ENCODE measurements at places on chromosomes 1 and 21. TPM values are rescaled to one million over a fixed set of nuclear protein-coding genes. Genes with fewer than 3 reads are reported as not detected.

Gene C1QA
- 5.8 TPM for total RNA-seq

Gene KCNQ4
- total RNA-seq: 2.0 TPM

DNA sequence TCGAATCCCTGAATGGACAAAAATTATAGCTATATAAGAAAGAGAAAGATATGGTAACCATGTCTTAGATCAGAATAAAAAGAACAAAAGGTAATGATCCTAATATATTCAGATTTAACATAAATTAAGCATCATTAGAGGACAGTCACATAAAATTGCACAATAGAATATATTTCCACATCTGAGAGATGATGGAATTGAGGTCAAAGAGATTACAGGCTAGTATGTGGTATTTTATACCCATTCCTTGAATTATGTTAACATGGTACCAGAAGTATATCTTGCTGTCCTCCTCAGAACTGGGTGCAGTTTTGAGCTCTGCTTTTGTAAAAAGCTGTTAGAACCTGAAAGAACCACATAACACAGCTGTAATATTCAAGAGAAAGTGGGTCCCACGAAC, 245.6 kb upstream of the HOOK1 start:
- DNase-seq: no peak

GRCh38 chr1:247335882-247336281, 4.2 kb upstream of the ZNF496 start:
- DNase-seq: no peak

Gene TAF5L
- 22.7 TPM for total RNA-seq

Gene PAX7
- total RNA-seq: 0.82 TPM

GRCh38 chr1:151492120-151492519, 19.1 kb upstream of the CGN start:
- no peak for DNase-seq

Gene GNAT2
- total RNA-seq: not detected

Gene CLCN6
- 19.9 TPM for total RNA-seq

DNA sequence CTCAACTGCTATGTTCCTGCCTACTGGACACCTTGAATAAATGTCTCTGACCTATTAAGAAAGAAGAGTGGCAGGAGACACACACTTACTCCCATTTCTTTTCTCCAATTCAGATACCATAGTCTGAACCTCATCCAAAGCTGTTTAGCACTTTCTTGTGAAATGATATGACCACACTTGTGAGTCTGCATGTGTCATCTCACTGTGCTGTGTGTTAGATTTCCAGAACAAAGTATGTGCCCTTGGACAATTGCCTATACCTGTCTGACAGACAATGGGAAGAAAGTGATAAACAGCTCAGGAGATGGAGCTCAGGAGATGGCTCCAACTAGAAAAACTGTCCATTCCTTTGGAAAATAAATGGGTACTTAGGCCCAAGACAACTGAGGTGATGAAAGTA, 48.4 kb downstream of the USP48 start:
- no peak for DNase-seq

DNA sequence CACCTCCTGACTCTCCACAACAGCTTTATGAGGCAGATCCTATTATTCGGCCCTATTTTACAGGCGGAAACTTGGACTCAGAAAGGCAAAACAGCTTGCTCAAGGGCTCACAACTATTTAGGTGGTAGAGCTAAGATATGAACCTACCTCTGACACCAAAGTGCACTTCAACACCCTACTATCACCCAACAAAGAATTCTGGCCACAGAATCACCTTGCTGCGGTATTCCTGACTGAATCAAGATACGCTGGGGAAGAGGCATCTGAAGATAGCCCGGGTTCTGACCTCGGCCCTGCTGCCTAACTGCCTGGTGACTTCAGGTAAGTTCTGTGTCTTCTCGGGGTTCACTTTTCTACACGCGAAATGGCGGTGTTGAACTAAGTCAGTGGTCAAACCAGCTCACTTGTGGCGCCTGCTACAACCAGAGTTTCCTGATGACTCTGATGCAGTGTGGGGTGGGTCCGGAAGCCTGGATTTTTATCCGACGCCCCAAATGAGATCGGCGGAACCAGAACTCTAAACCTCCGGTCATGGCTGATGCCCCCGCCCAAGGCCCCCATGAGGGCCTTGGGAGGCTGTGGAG, 608 bp downstream of the PEF1 start:
- no peak for DNase-seq

GRCh38 chr1:66090859-66091457, 298.3 kb downstream of the PDE4B start:
- DNase-seq: no peak

GRCh38 chr1:89483010-89483756, 41.4 kb upstream of the LRRC8B start:
- DNase-seq: peak; percentile 46

GRCh38 chr1:209595599-209596285, 12.2 kb downstream of the CAMK1G start:
- no peak for DNase-seq

GRCh38 chr21:44699502-44700001, 2.6 kb downstream of the KRTAP10-12 start:
- no peak for DNase-seq

DNA sequence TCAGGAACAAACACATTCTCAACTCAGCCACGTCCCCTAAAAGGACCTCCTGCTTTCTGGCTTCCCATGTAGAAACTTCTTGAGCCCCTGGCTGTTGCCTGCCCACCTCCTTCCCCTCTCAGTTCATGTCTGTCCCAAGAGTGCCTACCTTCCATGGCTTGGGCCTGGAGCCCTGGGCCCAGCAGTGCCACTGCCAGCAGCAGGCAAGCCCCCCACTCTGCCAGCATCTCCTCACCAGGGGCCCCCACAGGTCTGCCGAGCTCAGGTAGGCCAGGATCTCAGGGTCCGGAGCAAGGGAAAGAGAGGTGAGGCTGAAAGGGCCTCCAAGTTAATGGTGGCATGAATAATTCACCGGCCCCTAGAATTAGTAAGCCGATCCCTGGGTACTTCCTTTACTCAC, at the start of gene CDCP2:
TSS of gene CDCP2 (minus strand) at position 305 of the 400 bp plus-strand sequence. CDS start at position 227, 78 bp downstream.
- no peak for DNase-seq

- DNase-seq: no peak
Measured at GRCh38 chr1:224780736-224781135, 148.7 kb upstream of the DNAH14 start.

DNA sequence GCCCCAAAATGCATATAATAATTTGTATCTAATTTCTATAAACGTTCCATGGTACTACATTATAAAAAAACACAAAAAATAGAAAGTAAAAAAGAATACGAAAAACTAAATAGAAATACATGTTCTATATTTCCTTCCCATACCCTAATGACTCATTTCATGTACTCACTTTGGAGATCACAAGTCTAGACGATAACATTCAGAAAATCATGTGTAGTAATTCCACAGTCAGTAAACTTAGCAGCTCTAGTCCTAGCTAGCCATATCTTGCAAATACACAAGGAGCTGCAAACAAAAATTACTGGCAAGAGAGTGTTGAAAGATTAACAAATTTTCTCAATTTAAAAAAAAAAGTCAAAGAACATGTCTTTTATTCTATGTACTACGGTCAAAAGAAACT, 1.4 kb downstream of the GOLPH3L start:
- no peak for DNase-seq

DNA sequence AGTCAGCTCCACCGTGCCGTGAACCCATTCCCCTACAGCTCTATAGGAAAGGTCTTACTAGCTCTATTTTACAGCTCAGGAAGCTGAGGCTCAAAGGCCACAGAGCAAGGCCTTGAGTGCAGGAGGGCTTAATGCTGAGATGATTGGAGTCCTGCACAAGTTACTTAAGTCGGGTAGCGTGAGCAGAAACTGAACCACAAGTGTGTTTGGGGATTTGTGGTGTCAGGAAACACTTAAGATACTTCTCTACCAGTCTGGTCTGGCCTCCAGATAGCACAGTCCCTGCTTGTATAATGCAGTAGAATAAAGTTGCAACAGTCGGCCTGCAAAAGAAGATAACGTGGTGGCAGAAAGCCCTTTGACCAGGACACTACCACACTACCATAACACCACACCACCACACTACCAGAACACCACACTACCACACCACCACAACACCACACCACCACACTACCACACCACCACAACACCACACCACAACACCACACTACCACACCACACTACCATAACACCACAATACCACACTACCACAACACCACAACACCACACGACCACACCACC, 118.1 kb downstream of the SPSB1 start:
- DNase-seq: peak; percentile 28

- no peak for DNase-seq
Measured at GRCh38 chr1:2609319-2610035, 22.9 kb downstream of the PRXL2B start.

DNA sequence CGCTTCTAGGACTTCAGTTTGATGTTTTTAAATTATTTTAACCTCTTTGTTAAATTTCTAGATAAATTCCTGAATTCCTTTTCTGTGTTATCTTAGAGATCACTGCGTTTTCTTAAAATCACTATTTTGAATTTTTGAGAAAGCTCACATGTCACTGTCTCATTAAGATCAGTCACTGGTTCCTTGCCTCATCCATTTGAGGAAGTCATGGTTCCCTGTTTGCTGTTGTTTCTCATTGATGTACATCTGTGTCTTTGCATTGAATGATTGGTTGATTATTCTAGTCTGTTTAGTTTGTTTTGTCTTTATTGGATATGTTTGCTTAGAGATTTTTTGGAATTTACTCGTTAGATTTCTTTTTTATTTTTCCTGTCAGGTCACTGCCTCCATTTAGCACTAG, 50.1 kb downstream of the CRP start:
- no peak for DNase-seq

Gene PRDM16
- total RNA-seq: 5.0 TPM

Gene CNKSR1
- total RNA-seq: 4.1 TPM

- no peak for DNase-seq
Measured at GRCh38 chr1:2836333-2836970, 35.0 kb upstream of the TTC34 start.

Gene OLFML2B
- total RNA-seq: 3.9 TPM

DNA sequence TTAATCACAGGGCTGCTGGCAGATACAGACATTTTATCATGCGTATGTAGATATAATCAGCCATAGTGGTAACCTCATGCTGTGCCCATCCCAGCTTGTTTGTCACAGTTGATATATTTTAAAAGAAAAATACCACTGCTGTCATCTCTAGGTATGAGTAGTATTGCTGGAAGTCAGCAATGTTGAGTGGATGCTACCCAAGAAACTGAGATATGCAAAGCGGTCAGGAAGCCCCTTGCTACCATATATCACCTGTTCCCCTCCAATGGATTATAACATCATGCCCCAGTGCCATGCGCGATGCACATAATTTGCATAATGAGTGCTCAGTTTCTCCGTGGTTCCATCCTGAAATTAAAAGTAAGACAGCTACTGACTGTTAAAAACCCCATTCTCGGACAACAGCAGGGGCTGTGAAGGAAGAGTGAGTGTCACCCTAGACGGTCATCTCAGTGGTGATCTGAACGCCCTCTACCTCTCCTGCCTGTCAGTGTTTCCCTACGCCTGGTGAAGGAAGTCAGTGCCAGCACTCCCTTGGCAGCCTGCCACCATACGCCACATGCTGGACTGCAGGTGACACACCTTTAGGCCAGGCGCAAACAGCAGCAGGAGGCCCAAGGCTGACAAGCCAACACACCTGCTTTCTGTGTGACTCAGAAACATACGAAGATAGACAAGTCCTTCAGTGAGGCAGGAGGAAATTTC, 2.7 kb downstream of the IL10RB start:
- peak; percentile 69 for DNase-seq

All from cerebellum (tissue), 4 donors.